ENCODE measurements at places on chromosomes 1 and 21.

- no peak for DNase-seq
Observed at GRCh38 chr1:96002201-96002600, 719.4 kb upstream of the PTBP2 start.

GRCh38 chr21:33101300-33101911, 31.5 kb downstream of the OLIG1 start:
- DNase-seq: no peak

DNA sequence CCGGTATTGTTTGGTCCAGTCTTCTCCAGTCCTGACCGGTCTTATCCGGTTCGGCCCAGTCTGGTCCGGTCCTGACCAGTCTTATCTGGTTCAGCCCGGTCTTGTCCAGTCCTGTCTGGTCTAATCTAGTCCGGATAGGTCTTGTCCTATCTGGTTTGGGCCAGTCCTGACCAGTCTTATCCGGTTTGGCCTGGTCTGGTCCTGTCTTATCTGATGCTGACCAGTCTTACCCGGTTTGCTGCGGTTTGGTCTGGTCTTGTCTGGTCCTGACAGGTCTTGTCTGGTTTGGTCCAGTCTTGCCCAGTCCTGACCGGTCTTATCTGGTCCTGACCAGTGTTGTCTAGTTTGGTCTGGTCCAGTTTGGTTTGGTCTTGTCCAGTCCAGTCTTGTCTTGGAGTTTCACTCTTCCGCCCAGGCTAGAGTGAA, 30.1 kb downstream of the DHX9 start:
- DNase-seq: no peak

- DNase-seq: no peak
Observed at GRCh38 chr1:59682396-59683080, 132.2 kb upstream of the HOOK1 start.

- DNase-seq: no peak
Observed at GRCh38 chr1:34369701-34370455, 193.2 kb downstream of the C1orf94 start.

DNA sequence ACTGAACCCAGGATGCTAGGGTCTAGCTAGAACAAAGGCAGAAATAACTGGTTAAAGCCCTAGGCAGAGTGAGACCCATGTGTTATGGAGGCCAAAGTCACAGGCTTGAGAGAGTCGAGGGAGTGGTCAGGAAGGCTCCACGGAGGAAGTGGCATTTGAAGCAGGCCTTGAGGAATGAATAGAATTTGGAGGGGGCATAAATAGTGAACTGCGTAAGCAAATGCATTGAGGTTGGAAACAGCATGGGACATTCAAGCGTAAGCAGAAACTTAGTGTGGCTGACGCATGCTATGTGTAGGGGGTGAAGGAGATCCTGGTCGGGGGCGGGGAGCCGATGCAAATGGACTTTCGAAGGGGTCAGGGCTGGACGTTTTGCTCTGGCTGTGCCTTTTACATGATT, 11.5 kb downstream of the AZIN2 start:
- no peak for DNase-seq

GRCh38 chr1:235874261-235874660, 7.6 kb upstream of the LYST start:
- DNase-seq: no peak

- no peak for DNase-seq
Observed at GRCh38 chr1:36008546-36009197, 75.2 kb upstream of the TEKT2 start.

- no peak for DNase-seq
Observed at GRCh38 chr1:61310057-61310456, 227.7 kb downstream of the NFIA start.

GRCh38 chr1:53133261-53134041, 9.0 kb downstream of the SLC1A7 start:
- DNase-seq: no peak

GRCh38 chr1:13593511-13594131, 10.0 kb downstream of the PDPN start:
- no peak for DNase-seq

- no peak for DNase-seq
Observed at GRCh38 chr1:167500283-167500860, 18.0 kb downstream of the CD247 start.

- no peak for DNase-seq
Observed at GRCh38 chr21:40646651-40647050, 200.3 kb downstream of the DSCAM start.

DNA sequence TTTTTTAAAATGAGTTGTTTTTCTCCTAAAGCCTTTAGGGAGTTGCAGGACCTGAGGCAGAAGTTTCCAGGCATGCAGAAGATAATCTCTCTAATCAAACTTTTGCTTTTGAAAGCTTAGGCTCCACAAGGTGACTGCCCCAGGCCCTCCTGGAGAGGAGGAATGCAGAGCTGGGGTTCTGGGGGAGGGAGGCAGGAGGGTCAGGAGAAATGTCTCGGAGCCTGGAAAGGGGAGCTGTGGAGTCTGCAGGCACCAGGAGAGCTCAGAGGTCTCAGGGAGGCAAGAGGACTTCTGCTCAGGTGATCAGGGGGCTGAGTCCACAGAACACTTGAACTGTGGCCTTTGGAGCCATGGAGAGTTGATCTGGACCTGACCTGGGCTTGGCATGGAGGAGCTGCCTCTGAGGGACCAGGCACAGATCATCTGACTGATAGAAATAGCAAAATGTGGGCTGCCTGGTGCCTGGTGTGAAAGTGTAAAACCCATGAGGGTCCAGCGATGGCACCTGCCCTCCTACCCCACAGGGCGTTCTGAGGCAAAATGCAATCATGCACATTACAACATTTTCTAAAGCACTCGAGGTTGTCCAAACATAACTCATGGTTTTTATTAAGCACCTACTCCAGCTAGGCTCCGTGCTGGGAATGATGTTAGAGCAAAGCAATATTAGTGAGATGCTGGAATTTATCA, 10.0 kb upstream of the ABCG1 start:
- no peak for DNase-seq

DNA sequence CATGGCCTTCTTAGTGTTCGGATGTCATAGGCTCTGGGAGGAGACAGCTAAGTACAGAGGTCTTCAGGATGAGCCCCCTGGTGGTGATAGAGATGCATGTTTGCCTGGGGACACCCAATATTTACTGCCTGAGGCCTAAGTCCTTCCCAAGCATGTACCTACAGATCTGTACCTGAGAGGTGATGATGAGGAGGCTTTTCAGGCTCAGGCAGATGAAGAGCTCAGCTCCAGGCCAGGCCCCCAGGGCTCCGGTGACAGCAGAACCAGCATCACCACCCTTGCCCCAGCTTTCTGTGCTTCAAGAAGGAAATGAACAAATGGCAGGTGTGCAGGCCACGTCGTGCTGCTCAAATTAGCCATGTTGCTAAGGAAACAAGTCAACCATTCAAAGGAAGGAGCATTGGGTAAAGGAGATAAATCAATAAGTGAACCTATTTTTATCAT, 21.1 kb downstream of the CACNA1E start:
- no peak for DNase-seq

Data from stimulated activated CD4-positive, alpha-beta T cell treated with anti-CD3 and anti-CD28 coated beads, Interleukin-1b, Interleukin-23, amount 100 ng/mL, for 1 hour (primary cell).